EL (cell line): ENCODE measurements at places on chromosomes 6 and 20.

GRCh38 chr20:8260837-8261251 is 128.8 kb downstream of the PLCB1 start:
- DNase-seq: no peak

- DNase-seq: peak; percentile 91
Observed at GRCh38 chr20:58219342-58219700, 9.1 kb downstream of the ANKRD60 start.

- no peak for DNase-seq
Observed at GRCh38 chr6:114301596-114302219, 41.1 kb downstream of the HS3ST5 start.

GRCh38 chr6:5084781-5085647 is at the start of gene PPP1R3G:
Gene PPP1R3G (plus strand): TSS chr6:5085341. CDS start chr6:5085486, 145 bp downstream.
- DNase-seq: peak; percentile 63

DNA sequence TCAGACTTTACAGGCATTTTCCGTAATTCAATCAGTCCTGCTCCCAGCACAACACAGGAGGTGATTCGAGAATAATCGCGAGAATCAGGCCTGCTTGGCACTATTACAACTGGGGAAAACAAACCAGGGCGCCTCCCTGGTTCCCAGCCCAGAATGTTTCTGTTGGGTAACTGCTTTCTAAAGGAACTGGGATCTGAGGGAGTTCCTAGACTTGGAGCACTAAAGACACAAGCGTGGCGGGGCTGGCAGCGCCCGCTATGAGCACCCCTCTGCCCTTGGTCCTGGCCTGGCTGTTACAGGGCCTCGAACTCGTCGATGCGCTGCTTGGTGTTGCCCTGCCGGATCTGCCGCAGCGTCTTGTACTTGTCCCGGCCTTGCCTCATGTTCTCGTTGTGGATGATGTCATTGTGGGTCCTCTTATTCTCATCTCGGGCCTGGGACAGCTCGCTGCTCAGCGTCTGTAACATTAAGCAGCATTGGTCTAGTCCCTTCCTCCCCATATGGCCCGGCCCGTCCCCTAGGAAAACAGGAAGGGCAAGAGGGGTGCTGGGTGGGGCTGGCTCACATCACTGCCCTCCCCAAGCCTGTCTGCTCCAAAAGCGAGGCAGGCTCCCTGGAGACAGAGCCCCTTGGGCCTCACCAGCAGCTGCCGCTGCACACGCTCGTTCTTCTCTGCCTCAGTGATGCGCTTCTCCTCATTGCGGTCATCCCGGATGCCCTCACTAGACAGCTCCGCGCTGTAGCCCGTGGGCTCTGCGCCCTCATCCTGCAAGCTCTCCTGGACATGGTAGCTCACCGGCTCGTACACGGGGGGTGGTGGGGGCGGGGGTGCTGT is 52.3 kb downstream of the EZR start:
- DNase-seq: no peak

GRCh38 chr6:36139431-36139830 is 9.1 kb downstream of the MAPK13 start:
- DNase-seq: no peak

DNA sequence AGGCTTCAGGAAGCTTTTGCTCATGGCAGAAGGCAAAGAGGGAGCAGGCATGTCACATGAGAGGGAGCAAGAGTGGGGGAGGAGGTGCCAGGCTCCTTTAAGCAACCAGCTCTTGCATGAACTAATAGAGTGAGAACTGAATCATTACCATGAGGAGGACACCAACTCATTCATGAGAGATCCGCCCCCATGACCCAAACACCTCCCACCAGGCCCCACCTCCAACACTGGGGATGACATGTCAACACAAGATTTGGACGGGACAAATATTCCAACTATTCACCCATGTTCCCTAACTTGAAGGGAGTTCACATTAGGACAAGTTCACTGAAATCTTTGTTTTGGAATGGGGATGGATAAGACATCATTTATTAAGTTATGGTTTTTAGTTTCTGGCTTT is 155.2 kb upstream of the ESR1 start:
- DNase-seq: no peak

GRCh38 chr6:80586242-80586641 is 479.8 kb downstream of the BCKDHB start:
- no peak for DNase-seq

DNA sequence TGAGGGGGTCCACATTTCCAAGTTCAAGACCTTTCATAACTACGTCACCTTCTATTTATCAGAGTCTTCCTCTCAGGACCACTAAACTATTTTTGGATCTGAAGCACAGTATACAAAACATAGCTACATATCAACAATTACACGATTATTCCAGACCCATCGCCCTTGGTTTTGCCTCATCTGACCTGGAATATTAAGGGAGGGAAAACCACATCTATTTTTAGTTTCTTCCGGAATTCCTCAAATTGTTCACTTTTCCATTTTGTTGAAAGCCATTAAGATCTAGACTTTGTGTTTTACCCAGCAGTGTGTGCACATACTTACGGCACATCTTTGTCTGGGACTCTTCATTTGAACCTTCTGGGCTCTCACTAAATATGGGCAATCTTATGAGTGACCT is 12.0 kb upstream of the ADGRF5 start:
- no peak for DNase-seq

DNA sequence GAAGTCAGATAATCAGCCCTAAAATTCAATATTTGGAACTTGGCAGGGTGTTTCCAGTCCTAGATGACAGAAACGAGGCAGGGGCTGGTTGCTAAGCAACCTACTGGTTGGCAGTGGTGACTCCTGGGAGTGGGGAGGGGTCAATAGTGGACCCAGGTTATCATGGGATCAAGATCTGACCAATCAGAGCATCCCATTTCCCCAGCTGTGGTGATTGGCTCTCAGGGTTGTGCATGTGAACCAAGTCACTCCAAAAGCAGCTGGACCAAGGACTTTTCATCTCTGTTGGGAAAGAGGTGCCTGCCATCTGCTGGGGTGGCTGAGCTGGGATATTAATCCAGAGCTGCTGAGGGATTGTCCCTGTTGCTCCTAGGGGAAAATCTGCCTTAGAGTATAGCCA is 253.4 kb downstream of the PREX1 start:
- peak; percentile 11 for DNase-seq

- DNase-seq: peak; percentile 52
Observed at GRCh38 chr20:10854976-10855375, 181.2 kb upstream of the JAG1 start.

GRCh38 chr6:108560463-108561308 is at the start of gene FOXO3:
Gene FOXO3 (plus strand): TSS chr6:108560917. CDS start chr6:108561209, 292 bp downstream.
- peak; percentile 92 for DNase-seq

DNA sequence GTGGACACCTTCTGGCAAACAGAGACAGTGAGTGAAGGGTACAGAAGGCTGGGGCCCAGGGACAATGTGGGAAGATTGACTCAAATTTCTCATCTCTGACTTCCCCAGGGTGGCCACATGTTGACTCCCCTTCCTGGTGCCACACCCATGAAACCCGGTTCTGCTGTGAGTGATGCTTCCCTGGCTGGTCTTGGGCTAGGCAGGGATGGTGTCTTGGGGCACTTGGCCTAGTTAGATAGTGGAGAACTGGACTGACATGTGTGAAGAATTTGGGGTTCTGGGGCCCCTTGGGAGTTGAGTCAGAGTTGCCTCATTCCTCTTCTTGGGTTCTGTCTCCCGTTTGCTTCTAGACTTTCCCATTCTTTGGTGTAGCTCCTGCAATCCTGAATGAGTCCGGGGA is 34.2 kb downstream of the GSS start:
- DNase-seq: no peak

DNA sequence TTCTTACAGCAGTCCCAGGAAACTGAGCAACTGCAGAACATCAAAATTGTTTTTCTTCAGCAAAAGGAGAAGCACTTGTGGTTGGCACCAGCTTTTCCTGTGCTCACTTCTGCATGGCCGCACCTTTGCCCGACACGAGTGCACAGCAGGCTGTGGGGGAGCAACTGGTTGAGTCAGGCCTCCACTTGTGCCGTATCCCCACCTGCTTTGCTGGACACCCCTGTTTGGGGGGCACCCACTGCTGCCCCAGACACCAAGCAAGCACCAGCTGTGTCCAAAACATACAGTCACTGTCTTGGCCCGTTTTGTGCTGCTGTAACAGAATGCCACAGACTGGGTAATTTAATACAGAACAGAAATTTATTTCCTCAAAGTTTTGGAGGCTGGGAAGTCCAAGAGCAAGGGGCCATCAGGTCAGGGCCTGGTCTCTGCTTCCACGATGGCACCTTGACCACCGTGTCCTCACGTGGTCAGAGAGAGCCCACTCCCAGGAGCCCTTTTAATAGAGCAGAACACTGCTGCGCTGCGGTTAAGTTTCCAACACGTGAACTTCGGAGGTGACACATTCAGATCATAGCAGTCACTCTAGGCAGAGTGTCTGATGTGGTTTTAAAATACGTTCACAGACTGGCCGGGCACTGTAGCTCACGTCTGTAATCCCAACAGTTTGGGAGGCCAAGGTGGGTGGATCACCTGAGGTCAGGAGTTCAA is 8.7 kb upstream of the GMEB2 start:
- DNase-seq: no peak

DNA sequence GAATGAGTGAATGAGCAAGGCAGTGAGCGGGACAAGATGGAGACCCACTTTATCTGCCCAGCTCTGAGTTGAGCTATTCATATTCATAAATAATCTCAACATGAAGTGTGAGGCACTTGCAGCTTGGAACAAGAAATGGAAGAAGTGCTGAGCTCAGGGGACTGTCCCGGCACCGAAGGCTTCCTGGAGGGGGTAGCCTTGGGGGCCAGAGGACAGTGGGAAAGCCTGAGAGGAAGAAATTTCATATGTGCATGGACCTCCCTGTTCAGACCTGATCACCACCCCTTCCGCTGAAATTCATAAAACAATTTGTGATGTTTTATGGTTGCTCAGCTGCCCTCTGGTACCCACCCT is 103.2 kb downstream of the TOX2 start:
- DNase-seq: peak; percentile 5

DNA sequence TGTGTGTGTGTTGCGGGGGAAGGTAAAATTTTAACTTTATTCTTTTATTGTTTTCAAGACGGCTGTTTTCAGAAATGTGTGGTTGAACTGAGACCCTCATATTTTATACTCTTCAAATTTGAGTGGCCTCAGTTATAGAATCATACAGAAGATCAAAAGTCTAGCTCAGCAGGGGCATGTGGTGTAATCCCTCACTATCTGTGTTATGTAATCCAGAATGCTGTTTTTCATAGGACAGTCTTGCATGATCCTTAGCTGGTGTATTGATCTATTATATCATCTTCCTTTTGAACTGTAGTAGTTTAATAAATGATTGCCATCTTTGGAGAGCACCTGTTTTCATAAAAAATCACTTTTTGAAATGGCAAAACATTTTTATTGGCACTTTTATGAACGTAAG is 1.4 kb downstream of the PLCB4 start:
- DNase-seq: no peak

DNA sequence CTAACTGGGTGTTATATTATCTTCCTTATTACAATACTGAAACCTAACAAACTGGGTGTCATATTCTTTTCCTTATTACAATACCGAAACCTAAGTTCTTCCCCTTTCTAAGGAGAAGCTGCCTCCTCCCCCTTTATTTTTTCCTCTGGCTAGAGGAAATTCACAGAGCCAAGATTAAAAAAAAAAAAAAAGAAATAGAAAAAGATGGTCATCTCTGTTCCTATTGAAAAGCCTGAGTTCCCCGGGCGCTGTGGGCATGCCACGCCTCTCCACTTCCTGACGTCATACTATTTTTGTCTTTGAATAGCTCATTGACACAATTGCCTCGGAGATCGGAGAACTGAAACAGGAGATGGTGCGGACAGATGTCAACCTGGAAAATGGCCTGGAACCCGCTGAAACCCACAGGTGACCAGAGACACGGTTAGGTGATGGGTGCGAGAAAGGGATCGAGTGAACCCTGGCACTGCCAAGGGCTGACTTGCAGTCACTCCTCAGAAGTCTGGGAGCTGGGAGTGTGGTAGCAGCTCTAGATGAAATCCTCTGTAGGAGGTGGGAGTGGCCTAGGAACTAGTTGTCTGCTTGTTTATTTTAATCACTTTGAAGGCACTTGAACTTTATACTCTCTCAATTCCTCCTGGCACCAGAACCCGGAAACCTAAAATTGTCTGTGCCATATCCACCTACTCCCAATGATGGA is 82.2 kb upstream of the NAA20 start:
- DNase-seq: no peak
